ENCODE measurements at places on chromosomes 5 and 9. TPM values are rescaled to one million over a fixed set of nuclear protein-coding genes. Genes with fewer than 3 reads are reported as not detected.
A peak's percentile ranks its signal among the peaks of the same experiment; 100 is the strongest.

DNA sequence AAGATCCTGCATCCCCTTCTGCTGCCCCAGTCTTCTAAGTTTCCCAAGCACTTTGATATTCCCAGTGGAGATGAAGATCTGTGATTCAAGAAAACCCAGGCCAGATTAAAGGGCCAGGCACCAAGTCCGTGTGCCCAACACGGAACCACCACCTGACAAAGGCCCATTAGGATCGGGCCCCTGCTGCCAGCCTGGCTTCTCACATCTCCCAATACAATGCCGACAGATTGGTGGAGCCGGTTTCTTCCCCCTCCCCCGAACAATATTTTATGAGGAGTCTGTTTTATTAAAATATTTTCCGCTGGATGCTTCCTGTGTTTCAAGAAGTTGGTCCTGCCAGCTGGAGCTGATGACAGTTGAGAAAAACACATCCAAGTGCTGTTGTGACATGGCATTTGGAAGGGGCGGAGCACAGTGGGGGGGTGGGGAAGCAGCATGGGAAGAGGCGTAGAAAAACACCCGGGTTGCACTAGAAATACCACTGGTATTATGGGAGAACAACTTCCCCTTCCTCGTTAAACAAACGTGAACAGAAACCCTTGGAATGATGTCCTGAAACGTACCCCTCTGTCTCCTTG is 45.0 kb downstream of the CRB2 start:
- H3K36me3 ChIP-seq, result no peaks in the 10 kb centered on the region
- H3K27ac ChIP-seq, result no peak overlapping the region
- no peak for DNase-seq
- H3K4me1 ChIP-seq, result no peaks in the 10 kb centered on the region
- H3K27me3 ChIP-seq, result no peaks in the 10 kb centered on the region

GRCh38 chr5:173742432-173742816 is 126.0 kb upstream of the BOD1 start:
- H3K4me1 ChIP-seq, result no peaks in the 10 kb centered on the region
- DNase-seq, result no peak
- H3K27me3 ChIP-seq, result no peaks in the 10 kb centered on the region
- no peak overlapping the region for H3K4me3 ChIP-seq
- no peak overlapping the region for H3K27ac ChIP-seq

DNA sequence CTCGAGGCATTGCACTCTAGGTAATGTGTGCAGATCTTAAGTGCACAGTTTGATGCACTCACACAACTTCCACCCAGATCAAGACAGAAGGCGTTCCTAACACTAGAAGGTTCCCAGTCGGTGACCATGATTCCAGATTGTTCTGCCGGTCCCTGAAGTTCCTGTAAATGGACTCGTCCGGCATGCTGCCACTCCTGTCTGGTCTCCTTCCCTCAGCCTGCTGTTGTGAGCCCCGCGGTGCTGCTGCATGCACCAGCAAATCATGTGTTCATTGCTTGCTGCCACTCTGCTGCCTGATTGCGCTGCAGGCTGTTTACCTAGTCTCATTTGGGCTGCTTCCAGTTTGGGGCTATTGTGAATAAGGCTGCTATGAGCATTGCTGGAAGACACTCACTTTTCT is 11.5 kb downstream of the STKLD1 start:
- H3K4me3 ChIP-seq, result no peak overlapping the region
- no peak for DNase-seq
- no peak overlapping the region for H3K27ac ChIP-seq
- no peaks in the 10 kb centered on the region for H3K36me3 ChIP-seq

DNA sequence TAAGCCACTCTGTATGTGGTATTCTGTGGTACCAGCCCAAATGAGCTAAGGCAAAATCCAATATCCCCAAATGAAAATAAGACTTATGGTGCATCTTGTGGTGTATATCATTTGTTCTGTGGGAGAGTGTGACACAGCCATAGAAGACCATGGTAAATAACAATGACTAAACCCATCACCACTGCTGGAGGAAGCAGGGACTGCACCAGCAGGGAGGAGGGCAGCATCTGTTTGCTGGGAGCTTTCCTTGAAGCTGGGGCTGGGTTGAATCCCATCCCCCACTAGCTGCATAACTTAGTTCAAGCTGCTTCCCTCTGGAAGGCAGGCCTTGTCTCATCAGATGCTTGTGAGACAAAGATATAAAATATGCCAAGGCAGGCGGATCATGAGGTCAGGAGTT is 14.2 kb downstream of the GADD45G start:
- no peaks in the 10 kb centered on the region for H3K27me3 ChIP-seq
- H3K36me3 ChIP-seq, result no peaks in the 10 kb centered on the region
- peak overlapping the region; percentile 79 for H3K27ac ChIP-seq
- H3K4me3 ChIP-seq, result no peak overlapping the region
- peaks cover 59% of the 10 kb centered on the region for H3K4me1 ChIP-seq

- no peaks in the 10 kb centered on the region for H3K36me3 ChIP-seq
- H3K27me3 ChIP-seq, result no peaks in the 10 kb centered on the region
- no peak for DNase-seq
- no peak overlapping the region for H3K27ac ChIP-seq
Measured at GRCh38 chr9:85895685-85896084, 45.3 kb upstream of the NAA35 start.

GRCh38 chr9:114314256-114314867 is 8.5 kb upstream of the ORM1 start:
- H3K36me3 ChIP-seq, result no peaks in the 10 kb centered on the region
- H3K4me1 ChIP-seq, result peaks cover 12% of the 10 kb centered on the region
- no peaks in the 10 kb centered on the region for H3K27me3 ChIP-seq
- H3K4me3 ChIP-seq, result no peak overlapping the region
- H3K27ac ChIP-seq, result peak overlapping the region; percentile 45

DNA sequence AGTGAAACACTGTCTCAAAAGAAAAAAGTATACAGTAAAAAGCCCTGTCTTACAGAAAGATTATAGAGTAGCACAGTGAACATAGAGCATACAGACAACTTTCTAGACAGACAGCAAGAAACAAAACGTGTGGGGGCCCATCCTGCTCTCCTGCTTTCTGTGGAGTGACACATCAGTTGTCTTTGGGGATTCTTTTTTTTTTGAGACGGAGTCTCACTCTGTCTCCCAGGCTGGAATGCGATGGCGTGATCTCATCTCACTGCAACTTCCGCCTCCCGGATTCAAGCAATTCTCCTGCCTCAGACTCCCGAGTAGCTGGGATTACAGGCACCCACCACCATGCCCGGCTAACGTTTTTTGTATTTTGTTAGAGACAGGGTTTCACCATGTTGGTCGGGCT is 14.9 kb downstream of the CDHR2 start:
- H3K36me3 ChIP-seq, result no peaks in the 10 kb centered on the region
- H3K4me1 ChIP-seq, result no peaks in the 10 kb centered on the region
- DNase-seq, result no peak
- H3K27ac ChIP-seq, result no peak overlapping the region
- no peaks in the 10 kb centered on the region for H3K27me3 ChIP-seq
- no peak overlapping the region for H3K4me3 ChIP-seq

DNA sequence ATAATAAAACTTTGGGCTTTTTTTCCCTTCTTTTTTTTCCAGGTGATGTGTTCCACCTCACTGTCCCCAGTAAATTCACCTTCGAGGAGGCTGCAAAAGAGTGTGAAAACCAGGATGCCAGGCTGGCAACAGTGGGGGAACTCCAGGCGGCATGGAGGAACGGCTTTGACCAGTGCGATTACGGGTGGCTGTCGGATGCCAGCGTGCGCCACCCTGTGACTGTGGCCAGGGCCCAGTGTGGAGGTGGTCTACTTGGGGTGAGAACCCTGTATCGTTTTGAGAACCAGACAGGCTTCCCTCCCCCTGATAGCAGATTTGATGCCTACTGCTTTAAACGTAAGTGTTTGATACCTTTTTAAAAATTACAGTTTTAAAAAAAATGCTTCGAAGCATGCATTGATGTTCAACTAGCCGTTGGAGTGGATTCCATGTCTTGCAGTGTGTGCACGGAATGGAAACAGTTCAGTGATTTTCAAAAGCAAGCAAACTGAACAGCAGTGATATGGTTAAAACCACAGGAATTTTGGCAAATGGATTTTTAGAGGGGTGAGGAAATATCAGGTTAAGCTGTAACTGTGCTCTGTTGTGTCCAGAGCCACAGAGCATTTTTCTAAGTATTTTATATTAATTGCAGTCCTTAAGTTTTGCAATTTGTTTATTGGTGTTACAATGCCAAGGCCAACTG is 40.7 kb downstream of the VCAN start:
- no peak for DNase-seq
- no peaks in the 10 kb centered on the region for H3K36me3 ChIP-seq
- no peaks in the 10 kb centered on the region for H3K4me1 ChIP-seq
- no peaks in the 10 kb centered on the region for H3K27me3 ChIP-seq
- H3K27ac ChIP-seq, result no peak overlapping the region
- no peak overlapping the region for H3K4me3 ChIP-seq

GRCh38 chr5:107538805-107539445 is 131.8 kb downstream of the EFNA5 start:
- H3K36me3 ChIP-seq, result no peaks in the 10 kb centered on the region
- peaks cover 25% of the 10 kb centered on the region for H3K4me1 ChIP-seq
- no peak for DNase-seq

DNA sequence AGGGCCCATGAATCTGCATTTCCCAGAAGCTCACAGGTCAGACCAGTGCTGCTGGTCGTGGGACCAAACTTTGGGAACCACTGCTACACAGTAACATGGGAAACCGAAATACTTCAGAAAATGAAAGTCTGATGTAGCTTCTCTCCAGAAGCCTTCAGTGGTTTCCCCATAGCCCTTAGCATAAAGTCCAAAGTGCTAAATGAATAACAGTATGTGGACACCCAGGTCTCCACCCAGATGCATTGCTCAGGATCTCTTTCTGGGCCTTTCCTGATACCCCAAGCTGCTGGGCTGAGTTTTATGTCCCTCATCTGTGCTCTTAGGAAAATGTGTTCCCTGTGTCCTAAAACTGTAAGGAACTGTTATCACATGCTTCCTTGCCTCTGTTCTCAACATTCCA is 100.4 kb downstream of the NFIB start:
- H3K27ac ChIP-seq, result peak overlapping the region; percentile 83
- H3K27me3 ChIP-seq, result no peaks in the 10 kb centered on the region

GRCh38 chr9:36485647-36486328 is 85.7 kb upstream of the RNF38 start:
- H3K4me3 ChIP-seq, result no peak overlapping the region
- DNase-seq, result no peak
- H3K27ac ChIP-seq, result no peak overlapping the region
- no peaks in the 10 kb centered on the region for H3K36me3 ChIP-seq
- H3K4me1 ChIP-seq, result peaks cover 21% of the 10 kb centered on the region
- H3K27me3 ChIP-seq, result no peaks in the 10 kb centered on the region

- DNase-seq, result no peak
- H3K27me3 ChIP-seq, result no peaks in the 10 kb centered on the region
- H3K27ac ChIP-seq, result no peak overlapping the region
- no peaks in the 10 kb centered on the region for H3K4me1 ChIP-seq
- H3K4me3 ChIP-seq, result no peak overlapping the region
Measured at GRCh38 chr5:66438087-66438486, 158.1 kb upstream of the MAST4 start.

- H3K4me1 ChIP-seq, result no peaks in the 10 kb centered on the region
- no peaks in the 10 kb centered on the region for H3K27me3 ChIP-seq
- no peak overlapping the region for H3K27ac ChIP-seq
- DNase-seq, result peak; percentile 85
- H3K36me3 ChIP-seq, result no peaks in the 10 kb centered on the region
Measured at GRCh38 chr5:177071666-177072385, 14.9 kb upstream of the FGFR4 start.

DNA sequence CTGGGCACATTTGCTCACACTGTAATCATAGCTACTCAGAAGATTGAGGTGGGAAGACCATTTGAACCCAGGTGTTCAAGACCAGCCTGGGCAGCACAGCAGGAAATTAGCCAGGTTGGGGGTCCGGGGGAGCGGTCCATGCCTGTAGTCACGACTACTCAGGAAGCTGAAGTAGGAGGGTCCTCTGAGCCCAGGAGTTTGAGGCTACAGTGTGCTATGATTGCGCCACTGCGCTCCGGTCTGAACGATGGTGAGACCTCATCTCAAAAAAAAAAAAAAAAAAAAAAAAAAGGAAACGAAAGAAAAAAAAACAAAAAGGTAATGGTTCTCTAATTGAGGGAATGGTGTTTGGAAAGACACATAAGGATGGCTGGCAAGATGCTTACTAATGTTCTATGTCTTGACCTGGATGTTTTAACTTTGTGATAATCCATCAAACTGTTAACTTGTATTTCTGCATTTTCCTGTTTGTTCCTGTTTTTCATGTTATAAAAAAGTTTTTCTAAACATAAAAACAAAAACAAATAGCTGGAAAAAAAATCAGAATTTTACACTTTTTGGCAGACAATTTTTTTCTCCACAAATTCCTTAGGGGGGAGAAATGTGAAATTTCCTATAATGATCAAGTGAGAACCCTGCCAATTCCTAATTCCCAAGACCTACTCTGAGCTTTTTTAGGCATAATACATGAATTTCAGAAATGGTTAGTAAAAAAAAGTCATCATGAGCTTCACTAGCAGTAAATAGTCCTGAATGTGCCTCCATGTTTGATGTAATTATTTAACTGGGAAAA is 96.9 kb downstream of the DENND1A start:
- H3K27ac ChIP-seq, result no peak overlapping the region
- no peaks in the 10 kb centered on the region for H3K36me3 ChIP-seq
- H3K4me3 ChIP-seq, result no peak overlapping the region
- no peak for DNase-seq
- no peaks in the 10 kb centered on the region for H3K27me3 ChIP-seq

DNA sequence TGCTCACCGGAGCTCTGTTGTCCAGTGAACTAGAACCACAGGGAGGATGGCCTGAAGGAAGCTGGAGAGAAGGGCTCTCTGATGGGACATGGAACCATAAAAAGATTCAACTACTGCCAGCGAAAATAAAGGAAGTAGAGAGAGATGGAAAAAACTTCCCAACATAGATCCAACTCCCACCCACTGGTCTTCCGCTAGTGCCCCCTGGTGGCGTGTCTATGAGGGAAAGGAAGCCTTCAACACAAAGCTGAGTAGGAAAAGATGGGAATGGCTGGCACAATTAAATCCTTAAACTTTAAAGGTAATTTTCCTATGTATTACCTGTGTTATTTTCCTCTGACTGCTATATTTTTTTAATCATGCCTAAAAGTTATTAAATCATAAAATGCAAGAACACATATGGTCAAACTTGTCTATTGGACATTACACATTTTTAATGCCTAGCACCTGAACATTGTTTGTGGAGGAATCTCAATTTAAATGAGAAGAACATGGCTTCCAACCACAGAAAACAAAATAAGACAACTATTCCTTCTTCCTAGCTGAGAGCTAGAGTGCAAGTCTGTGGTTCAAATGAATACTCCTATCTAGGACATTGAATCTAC is 51.5 kb downstream of the CEP120 start:
- H3K27ac ChIP-seq, result no peak overlapping the region
- no peak overlapping the region for H3K4me3 ChIP-seq
- no peaks in the 10 kb centered on the region for H3K4me1 ChIP-seq
- DNase-seq, result peak; percentile 36
- H3K36me3 ChIP-seq, result peaks cover 3% of the 10 kb centered on the region

DNA sequence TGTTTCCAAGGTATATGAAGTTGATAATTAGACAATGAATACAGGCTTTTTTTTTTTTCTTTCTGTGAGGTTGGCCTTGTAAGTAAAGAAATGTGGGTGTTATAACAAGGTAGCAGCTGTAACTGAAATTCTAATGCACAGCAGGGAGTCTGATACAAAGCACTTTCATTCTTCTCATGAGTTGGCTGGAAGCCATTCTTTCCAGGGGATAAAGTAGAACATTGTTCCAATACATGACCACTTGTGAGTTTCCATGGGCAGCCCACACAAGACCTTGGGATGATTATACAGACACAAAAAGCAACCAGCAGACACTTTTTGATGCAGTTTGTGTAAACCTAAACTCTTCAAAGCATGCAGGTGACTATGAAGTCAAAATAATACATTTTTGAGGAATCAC is 1785.9 kb upstream of the WWC1 start:
- no peak overlapping the region for H3K4me3 ChIP-seq
- no peaks in the 10 kb centered on the region for H3K4me1 ChIP-seq
- no peak overlapping the region for H3K27ac ChIP-seq

Gene ZNF879
- 1.6 TPM for total RNA-seq

Gene TMEM215
- total RNA-seq, result not detected

Gene CDX1
- not detected for total RNA-seq
